ENCODE measurements at places on chromosomes 16 and 17.

GRCh38 chr16:80552277-80552676 lies 11.5 kb downstream of the DYNLRB2 start:
- no peak for DNase-seq

- no peak for DNase-seq
Observed at GRCh38 chr17:74288785-74289184, 14.8 kb downstream of the DNAI2 start.

GRCh38 chr16:72013888-72014581 lies 5.5 kb downstream of the DHODH start:
- DNase-seq, result peak; percentile 4

GRCh38 chr17:3719265-3719664 lies 4.4 kb upstream of the HASPIN start:
- DNase-seq, result no peak

- no peak for DNase-seq
Observed at GRCh38 chr17:2978116-2978515, 85.3 kb downstream of the OR1D5 start.

DNA sequence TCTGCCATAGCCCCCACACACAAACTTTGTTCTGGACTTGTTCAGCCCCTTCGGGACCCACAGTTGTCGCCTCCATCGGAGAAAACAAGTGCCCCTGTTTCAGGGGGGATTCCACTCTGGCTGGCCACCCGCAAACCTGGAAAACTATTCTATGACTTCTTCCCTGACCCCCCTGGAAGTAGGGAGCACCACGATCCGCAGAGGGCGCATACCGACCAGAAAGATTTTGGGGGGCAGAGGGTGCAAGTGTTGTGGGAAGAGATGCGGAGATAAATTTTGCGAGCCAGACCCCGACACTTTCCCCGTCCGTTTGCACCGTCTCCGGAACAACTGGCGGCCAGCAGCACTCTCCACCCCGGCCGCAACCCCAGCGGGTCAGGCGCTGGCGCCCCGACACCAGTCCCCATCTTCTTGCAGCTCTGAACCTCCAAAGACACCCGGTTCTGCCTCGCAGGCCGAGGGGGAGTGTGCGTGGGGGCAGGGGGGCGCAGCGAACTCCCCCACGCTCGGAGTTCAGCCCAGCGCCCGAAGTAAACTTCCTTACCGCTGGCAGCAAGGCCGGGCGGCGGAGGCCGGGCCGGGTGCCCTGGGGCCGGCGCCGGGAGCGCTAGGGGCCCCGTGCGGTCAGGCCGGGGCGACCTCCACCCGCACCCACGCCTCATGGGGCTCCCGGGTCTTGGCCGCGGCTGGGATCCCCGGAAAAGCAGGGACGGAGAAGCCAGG lies 744 bp downstream of the SALL1 start:
- DNase-seq, result no peak

GRCh38 chr17:59505610-59506276 lies 59.7 kb upstream of the DHX40 start:
- DNase-seq, result no peak

DNA sequence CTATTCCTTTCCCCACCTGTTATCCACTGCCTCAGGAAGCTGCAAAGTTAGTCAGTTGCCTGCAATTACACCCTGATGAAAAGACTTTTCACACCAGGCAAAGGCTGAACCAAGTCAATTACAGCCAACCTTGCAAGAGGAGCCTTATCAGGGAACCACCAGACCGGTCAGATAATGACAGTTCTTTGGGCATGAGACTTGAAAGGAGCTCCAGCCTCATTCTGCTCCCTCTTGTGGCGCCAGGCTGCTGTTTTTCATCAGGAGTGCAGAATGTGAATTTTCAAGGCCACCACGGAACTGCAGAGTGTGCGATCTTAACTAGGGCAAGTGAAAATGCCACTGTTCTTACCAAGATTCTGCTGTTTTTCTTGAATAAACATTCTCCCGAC lies 22.5 kb downstream of the DNAI2 start:
- no peak for DNase-seq
